ENCODE measurements at places on chromosomes 12 and 14.

GRCh38 chr14:67442139-67442906 is 30.4 kb upstream of the PLEK2 start:
- DNase-seq, result no peak

DNA sequence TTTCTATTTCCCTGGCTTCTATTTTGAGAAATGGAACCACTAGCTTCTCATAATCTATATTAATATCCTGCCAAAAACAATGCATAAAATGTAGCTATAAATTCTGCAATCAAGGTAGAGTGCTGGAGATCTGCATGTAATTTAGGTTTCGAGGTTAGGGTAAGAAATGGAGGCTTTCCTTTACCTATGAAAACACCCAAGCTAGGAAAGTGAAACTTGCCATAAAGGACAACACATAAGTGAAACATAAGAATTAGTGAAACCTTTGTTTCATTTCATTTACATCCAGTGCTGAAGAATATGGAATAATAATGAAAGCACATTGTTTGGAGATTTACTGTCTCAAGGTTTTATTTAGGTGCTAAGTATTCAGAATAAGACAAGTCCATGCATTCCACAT is 9.7 kb downstream of the CLEC2A start:
- DNase-seq, result no peak

DNA sequence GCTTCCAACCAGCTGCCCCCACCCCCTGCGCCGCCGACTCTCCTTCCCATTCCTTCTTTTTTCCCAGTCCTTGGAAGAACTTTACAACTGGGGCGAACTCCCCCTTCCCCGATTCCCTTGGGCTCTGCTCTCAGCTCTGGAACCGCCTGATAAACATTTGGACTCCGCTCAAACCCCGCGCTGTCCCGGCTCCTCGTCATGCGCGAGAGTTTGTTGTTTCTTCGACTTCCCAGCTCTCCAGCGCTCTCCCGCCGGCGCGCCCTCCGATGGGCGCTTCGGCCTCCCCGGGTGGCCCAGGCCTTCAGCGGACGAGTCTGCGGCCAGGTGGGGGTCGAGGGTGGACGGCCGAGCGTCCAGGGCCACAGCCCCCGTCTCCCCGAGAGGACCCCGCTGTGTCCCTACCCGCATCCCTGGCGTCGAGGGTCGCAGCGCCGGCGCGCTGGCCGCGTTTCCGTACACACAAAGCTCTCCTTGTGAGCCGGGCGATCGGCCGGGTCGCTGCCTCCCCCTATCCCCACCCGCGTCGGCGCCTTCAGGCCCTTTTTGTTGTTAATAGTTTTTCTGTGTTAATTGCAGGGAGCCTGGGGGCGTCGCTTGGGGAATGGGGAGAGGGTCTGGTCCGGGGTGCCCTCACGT is 847 bp downstream of the MMP14 start:
- no peak for DNase-seq

GRCh38 chr14:49769171-49769570 is 1.2 kb downstream of the KLHDC2 start:
- no peak for DNase-seq

- DNase-seq, result no peak
These were observed 53.3 kb upstream of the CERS5 start for GRCh38 chr12:50220363-50220995.

- no peak for DNase-seq
These were observed 39.7 kb downstream of the LRCOL1 start for GRCh38 chr12:132570635-132571034.

- no peak for DNase-seq
These were observed 49.4 kb downstream of the DPF3 start for GRCh38 chr14:72844524-72844923.

DNA sequence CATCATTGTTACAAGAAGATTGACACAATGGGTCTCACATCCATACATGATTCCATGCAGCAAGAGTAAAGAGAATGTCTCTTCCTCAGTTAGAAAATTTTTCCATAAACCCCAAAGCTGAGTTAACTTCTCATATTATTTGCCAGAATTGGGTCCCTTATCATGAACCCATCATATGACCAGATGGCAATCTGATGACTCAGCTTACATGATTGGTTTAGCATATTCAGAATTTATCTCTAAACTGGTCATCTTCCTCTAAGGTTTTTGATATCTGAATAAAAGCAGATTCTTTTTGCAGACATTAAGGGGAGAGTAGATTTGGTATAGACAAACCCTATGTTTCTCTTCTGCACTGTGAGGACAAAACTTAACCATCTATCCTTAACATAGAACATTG is 174.9 kb downstream of the PIK3C2G start:
- no peak for DNase-seq

GRCh38 chr14:59371771-59372170 is 93.4 kb downstream of the GPR135 start:
- DNase-seq, result no peak

DNA sequence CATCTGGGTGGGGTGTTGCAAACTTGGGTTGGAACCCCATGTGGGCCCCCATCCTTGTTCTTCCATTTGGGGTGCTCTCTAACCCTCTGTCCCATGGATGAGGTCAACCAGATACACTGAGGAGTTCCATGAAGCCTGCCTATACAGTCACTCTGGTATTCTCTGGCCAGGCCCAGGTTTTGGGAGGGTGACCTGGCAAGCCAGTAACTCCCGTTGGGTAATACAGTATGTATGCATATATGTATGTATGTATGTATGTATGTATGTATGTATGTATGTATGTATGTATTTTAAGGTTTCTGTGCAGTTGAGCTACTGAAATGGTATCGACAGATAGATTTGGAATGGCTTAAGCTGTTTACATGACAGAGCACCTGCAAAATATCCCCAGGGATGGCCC is 12.8 kb upstream of the HELB start:
- no peak for DNase-seq

- DNase-seq, result no peak
These were observed 84.7 kb downstream of the NUAK1 start for GRCh38 chr12:106054049-106054448.

DNA sequence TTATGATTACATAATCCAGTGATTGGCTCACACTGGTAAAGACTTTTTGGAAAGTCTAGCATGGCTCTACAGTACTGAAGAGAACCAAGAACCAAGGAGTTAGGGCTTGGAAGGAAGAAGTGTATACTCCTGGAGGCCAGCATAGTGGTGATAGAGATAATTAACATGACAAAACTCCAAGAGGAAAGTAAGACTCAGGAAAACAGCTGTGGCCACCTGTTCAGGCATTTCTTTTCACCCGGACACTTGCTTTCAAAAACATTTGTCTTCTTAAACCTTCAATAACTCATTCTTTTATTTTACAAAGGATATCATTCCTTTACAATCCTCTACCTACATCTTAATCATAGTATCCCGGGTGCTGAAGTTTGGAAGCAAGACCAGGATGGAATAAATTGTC is 50.9 kb downstream of the KLHL28 start:
- no peak for DNase-seq

DNA sequence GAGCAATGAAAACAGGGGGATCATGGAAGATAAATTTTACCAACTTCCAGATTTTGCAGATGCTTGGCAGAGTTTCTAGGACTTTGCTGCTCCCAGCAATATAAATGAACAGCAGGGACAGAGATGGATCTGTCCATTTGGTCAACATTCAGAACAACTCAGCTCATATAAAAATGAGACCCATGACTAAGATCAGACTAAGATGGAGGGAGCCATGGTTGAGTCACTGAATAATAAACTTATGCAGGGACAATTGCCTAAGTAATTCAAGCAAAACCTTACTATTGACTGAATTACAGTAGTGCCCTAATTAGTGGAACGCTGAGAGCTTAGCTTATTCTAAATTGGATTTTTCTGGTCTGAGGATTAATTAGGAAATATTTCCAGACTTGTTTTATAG is 205.1 kb downstream of the SLC5A8 start:
- DNase-seq, result no peak

GRCh38 chr14:52154992-52155650 is 86.3 kb upstream of the NID2 start:
- no peak for DNase-seq

All from activated CD4-positive, CD25-positive, alpha-beta regulatory T cell treated with anti-CD3 and anti-CD28 coated beads, Interleukin-2, amount 50 U/mL, for 72 hours (primary cell).